ENCODE measurements at places on chromosomes 6 and 20. TPM values are rescaled to one million over a fixed set of nuclear protein-coding genes. Genes with fewer than 3 reads are reported as not detected.

GRCh38 chr6:36020154-36020553 lies 4.3 kb downstream of the SLC26A8 start:
- no peak for DNase-seq

Gene HM13
- polyA plus RNA-seq, result 167 TPM

Gene BNIP5
- not detected for polyA plus RNA-seq

GRCh38 chr20:57821935-57822334 lies 112.1 kb upstream of the PMEPA1 start:
- no peak for DNase-seq

Gene NXT1
- polyA plus RNA-seq, result 94.2 TPM

- DNase-seq, result no peak
Observed at GRCh38 chr6:113564371-113565171, 292.6 kb upstream of the MARCKS start.
